ENCODE measurements at places on chromosomes 3 and 15.

- no peak for DNase-seq
Measured at GRCh38 chr3:122961146-122961545, 66.4 kb downstream of the SEMA5B start.

DNA sequence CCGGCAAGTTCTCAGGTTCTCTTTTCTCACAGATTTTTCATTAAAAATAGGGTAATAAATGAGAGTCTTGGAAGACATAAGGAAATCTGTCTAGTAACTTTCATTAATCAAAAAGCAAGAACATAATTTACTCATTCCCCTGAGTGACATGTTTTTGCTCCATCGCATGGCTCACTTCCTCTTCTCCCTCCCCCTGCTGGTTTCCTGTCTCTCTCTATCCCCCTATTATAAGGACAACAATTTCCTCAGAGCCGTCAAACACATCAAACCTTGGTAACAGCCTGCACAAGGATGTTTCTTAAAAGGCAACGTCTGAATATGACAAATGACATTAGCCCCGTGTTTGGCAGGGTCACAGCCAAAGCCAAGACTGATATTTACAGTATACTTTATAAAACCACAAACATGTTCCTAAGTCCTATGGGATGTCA lies 1149.6 kb downstream of the IGSF11 start:
- DNase-seq = no peak

- no peak for DNase-seq
Measured at GRCh38 chr15:28262438-28262837, 59.5 kb downstream of the HERC2 start.

DNA sequence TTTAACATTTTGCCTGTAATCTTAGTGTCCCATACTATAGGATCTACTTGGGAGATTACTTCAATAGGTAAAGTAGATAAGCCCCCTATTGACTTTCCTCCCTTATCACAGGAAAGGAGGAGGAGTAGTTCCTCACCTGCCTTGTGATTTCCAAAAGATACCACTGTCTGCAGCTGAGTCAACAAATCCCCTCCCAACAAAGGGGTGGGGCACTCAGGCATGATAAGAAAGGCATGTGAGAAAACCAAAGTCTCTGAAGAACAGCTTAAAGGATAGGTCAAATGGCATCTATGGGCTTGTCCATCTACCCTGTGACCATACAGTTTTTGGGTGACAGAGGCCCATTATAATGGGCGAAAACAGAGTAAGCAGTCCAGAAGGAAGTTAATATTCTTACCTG lies 71.3 kb upstream of the WNT7A start:
- DNase-seq = no peak

DNA sequence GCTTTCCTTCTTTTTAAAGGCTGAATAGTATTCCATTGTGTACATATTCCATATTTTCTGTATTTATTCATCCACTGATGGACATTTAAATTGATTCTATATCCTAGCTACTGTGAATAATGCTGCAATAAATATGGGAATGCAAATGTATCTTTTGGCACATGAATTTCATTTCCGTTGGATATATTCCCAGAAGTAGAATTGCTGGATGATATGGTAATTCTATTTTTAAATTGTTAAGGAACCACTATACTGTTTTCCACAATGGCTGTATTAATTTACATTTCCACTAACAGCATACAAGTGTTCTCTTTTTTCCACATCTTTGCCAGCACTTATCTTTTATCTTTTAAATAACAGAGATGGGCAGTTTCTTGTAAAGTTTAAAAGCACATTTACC lies 302.7 kb downstream of the CTNNB1 start:
- DNase-seq = no peak

DNA sequence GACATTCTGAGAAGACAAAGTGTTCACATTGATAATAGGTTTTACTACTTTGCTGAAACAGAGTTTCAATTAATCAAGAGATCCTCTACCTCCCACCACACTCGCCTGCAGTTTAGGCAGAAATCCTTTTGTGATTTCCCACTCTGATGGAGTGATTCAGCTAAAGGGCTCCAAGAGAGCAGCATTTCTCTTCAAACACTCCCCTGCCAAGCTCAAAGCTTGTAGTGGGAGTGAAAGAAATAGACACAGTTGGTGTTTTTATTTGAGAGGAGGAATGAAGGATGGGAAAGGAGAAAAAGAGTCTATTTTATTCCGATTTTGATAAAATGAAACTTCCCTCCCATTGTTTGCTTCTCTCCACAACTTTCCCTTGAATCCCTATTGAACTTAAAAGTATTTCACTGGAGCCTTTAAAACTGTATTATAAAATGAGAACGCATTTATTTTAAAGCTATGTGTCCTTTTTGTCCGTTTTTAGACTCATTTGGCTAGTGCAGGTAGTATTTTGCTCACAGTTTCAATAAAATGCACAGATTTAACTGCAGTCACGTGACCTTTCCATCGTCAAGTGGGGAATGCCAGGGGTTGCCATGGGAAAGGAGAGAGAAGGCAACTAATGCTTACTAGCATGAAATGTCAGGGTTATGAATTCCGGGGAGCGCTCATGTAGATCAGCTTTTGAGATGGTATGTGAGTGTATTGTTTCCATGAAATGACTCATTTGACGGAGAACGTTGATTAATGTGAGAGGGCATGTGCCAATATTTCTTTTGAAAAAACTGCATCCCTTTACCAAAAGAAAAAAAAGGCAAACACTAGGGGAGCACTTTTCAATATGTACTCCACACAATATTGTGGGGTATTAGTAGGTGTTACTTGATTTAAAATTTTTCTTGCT lies 7.7 kb upstream of the OSBPL11 start:
- no peak for DNase-seq

GRCh38 chr3:134307425-134307824 lies 56.8 kb upstream of the RYK start:
- no peak for DNase-seq

Data from stimulated activated CD8-positive, alpha-beta memory T cell treated with anti-CD3 and anti-CD28 coated beads, Interleukin-7, amount 100 ng/mL, for 1 hour (primary cell).